Putamen (tissue), 1 donor: ENCODE measurements at places on chromosomes 11 and 22.

- DNase-seq: no peak
Observed at GRCh38 chr11:67308031-67308866, 4.9 kb downstream of the SSH3 start.

DNA sequence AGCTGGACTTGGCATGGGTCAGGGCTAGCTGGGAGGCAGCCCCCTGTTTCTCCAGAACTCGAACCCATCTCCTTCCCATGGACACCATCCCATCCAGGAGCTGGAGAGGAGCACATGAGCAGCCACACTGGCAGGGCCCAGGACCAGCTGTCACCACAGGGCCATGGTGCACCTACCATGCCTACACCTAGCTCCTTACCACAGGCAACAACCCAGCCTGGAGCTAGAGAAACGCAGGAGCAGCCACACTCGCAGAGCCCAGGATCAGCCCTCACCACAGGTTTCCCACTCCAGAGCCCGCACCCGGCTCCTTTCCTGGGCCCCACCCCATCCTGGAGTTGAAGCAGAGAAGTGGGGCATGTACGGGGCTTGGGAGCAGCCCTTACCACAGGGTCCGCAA is 50.2 kb downstream of the GAB4 start:
- no peak for DNase-seq

DNA sequence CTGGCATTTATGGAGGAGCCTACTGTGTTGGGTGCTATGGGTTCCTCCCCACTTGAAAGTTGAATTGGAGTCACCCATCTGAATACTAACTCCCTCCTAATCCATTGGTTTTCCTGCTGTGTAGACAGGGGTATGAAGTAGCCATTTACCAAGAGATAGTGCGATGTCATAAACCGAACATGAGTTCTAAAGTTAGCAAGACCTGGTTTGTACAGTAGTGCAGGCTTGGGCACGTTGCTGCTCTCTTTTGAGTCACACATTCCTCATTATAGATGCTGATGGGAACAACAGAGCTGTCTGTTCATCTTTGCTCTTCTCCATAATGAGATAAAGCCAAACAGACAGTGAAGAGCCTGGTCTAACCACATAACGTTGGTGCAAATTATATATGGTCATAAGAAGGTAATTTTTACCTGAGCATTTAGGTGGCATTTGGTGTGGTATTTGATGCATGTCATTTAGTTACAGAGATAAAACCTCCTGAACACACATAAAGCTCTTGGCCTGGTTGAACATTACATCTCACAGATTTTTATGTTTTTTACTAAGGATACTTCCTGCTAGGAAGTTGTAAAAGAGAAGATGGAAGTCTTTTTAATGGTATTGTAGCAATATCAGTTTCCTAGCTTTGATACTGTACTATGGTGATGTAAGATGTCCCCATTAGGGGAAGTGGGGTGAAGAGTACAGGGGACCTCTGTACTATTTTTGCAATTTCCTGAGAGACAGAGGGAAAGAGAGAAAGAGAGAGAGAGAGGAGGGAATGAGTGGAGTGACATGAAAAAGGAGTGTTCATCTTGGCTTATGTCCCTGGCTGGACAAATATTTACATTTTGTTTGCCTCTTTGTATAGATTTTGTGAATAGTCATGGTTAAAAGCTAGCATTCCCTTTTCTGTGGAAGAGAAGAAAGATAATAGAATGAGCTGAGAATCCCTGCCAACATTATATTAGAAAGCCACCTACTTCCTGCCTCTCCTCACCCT is 27.9 kb downstream of the GRAP2 start:
- no peak for DNase-seq

- DNase-seq: no peak
Observed at GRCh38 chr22:27378311-27378800, 423.2 kb downstream of the MN1 start.

- no peak for DNase-seq
Observed at GRCh38 chr22:35257002-35257320, 332 bp upstream of the HMGXB4 start.
